ENCODE measurements at places on chromosomes 6 and 20.

DNA sequence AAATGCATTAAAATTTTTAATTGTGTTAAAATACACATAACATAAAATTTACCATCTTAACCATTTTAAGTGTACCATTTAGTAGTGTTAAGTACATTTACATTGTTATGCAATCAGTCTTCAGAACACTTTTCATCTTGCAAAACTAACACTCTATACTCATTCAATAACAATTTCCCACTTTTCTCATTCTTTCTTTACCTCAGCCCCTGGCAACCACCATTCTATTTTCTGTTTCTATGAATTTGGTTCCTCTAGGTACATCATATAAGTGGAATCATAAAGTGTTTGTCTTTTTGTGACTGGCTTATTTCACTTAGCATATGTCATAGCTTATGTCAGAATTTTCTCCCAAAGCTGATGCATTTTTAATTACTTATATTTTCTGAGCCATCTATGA is 32.2 kb downstream of the PCMT1 start:
- no peak for DNase-seq

- DNase-seq, result no peak
Observed at GRCh38 chr6:33800248-33800969, 3.4 kb downstream of the MLN start.

DNA sequence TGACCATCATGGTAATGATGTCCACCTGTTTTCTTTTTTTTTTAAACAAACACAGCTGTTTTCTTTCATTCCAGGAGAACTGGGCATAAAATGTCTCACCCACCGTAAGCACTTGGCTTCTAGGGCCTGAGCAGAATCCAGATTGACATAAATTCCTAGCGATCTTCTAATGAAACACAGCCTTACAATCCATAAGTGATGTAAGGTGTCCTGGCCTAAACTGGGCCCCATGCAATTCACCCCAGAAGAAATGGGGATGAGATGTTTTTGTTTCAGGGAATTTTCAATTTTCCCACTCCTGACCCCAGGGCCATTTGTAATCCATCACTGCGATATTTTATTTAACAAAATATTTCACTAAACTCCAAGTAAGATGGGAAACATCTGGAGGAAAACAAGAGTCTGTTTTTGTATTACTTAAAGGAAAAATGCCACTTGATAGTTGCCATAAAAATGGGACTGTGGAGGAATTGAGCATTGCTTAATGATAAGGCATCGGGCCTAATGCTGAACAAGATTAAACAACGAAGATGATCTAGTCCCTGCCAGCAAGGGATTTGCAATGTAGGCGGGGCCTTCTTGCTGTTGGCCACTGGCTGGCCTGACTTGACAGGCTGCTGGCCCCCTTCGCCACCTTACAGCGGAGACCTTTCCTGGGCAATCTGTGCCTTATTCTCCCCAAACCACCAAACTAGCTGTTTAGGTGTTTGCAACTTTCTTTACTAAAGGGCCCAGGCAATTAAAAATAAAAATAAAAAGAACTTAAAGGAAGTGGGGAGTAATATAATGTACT is 183.7 kb downstream of the CD109 start:
- DNase-seq, result no peak

DNA sequence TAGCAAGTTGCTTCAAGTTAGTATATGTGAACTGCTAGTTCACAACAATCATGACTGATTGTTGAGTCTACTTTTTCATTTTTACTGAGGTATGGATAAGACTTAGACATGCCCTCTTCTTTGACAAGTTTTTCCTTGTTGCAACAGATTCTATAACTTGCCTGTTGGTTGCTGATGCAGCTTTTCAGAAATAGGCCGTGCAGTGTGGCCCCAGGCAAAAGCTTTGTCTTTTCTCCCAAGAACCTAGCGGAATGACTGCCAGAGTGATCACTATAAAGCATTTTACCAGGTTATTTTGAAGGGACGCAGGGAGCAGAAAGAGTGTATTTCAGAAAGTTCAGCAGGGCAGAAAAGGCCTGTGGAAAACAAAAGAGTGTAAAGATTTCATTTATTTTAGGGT is 16.0 kb downstream of the HECA start:
- no peak for DNase-seq

GRCh38 chr6:99563056-99563723 is 5.3 kb downstream of the CCNC start:
- DNase-seq, result no peak

DNA sequence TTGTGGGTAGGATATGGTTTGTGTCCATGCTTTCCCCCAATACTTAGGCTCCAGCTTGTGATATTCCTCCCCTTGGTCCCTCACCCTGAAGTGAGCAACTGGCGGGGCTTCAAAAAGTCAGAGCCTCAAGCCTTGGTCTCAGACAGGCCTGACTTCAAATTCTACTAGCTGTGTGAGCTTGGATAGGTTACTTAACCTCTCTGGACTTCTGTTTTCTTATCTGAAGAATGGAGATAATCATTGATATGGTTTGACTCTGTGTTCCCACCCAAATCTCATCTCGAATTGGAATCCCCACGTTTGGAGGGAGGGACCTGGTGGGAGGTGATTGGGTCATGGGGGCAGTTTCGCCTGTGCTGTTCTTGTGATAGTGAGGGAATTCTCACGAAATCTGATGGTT is 94.9 kb upstream of the CD83 start:
- DNase-seq, result no peak

GRCh38 chr6:169160855-169161560 is 92.6 kb downstream of the THBS2 start:
- DNase-seq, result no peak

GRCh38 chr6:168123165-168123911 is 44.3 kb upstream of the FRMD1 start:
- no peak for DNase-seq

DNA sequence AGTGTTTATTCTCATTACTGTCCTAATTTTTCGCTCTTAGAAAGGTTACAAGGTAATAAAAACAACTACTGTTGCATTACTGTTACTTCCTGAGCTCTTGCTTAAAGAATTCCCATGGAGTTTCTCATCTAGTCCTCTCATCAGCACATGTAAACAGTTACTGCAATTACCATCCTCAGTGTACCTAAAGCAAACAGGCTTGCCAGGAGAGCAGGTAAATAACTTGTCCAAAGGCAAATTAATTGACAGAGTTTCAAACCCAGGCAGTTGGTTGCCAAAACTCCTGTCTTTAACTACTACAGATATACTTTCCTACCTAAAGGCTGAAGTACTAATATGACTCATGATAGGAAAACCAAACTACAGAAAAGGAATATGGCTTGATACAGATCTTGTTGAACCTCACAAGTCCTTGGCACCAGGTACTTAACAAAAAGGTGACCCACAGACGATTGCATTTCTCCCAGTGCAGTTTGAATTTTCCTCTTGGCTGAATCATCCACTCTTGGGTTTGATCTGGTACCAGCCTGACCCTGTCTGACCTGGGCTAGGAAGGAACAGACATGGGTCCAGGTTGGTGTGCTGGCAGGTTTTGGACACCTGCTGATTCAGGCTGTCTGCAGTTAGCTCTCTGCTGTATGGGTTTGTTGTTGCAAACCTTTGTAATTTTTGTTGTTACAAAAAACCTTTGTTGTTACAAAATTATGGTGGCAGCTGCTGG is 153.0 kb downstream of the CFAP61 start:
- no peak for DNase-seq

DNA sequence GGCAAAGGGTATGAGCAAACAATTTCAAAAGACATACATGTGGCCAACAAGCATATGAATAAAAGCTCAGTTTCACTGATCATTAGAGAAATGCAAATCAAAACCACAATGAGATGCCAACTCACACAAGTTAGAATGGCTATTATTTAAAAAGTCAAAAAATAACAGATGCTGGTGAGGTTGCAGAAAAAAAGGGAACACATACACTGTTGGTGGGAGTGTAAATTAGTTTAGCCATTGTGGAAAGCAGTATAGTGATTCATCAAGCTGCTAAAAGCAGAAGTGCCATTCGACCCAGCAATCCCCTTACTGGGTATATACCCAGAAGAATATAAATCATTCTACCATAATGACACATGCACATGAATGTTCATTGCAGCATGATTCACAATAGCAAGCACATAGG is 6.7 kb upstream of the KHDC1L start:
- DNase-seq, result no peak

DNA sequence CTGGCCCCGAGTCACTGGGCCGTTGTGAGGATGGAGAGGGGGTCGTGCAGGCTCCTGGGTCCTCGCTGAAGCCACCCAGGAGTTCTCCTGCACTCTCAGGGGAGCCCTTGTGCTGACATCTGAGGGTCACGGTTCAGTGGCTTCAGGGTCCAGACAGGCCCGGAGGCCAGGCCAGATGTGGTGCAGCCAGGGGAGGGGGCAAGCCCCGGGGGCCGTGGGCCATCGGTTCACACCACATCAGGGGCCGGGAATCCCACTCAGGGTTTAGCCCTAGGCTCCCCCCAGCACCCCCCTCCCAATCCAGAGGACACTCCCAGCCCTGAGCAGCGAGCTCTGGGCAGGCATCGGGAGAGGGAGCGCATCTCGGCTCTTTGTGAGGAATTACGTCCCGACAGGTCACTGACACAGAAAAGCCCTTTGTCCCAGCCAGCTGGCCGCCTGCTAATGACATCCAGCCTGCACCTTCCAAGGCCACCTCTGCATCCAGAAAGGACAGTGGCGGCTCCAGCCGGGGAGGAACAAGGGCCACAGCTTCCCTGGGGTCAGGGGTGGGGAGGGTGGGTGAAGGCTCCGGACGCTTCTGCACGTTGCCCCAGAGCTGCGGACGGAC is 6.4 kb upstream of the CHRNA4 start:
- no peak for DNase-seq

DNA sequence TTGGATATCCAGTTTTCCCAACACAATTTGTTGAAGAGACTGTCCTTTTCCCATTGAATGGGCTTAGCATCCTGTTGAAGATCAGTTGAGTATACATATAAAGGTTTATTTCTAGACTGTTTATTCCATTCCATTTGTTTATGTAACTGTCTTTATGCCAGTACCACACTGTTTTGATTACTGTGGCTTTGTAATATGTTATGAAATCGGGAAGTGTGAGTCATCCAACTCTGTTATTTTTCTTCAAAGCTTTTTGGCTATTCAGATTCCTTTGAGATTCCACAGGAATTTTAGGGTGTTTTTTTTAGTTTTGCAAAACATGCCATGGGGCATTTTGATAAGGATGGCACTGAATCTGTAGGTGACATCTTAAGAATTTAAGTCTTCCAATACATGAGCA is 188.3 kb downstream of the BMP7 start:
- DNase-seq, result no peak

- no peak for DNase-seq
Observed at GRCh38 chr20:2042400-2042799, 48.5 kb upstream of the PDYN start.

DNA sequence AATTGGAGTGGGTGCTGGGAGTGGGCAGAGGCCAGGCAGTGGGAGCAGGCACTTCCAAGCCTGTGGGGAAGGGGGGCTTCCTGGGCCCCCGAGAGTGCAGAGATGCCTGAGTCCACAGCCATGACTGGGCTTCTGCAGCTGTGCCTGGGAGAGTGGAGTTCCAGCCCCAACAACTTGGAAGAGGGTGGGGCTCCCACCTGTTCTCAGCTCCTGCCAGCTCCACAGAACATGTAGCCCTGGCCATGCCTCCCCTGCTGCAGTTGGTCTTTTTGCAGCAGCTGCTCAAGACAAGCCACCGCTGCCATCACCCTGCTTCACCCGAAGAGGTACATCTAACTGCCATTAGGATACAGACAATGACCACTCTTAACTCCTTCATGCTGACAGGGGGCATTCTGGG is 1092.3 kb downstream of the KHDRBS2 start:
- no peak for DNase-seq

GRCh38 chr6:128167552-128167951 is 266.7 kb upstream of the THEMIS start:
- no peak for DNase-seq

GRCh38 chr20:33063271-33063670 is 9.6 kb downstream of the BPIFB3 start:
- DNase-seq, result no peak

DNA sequence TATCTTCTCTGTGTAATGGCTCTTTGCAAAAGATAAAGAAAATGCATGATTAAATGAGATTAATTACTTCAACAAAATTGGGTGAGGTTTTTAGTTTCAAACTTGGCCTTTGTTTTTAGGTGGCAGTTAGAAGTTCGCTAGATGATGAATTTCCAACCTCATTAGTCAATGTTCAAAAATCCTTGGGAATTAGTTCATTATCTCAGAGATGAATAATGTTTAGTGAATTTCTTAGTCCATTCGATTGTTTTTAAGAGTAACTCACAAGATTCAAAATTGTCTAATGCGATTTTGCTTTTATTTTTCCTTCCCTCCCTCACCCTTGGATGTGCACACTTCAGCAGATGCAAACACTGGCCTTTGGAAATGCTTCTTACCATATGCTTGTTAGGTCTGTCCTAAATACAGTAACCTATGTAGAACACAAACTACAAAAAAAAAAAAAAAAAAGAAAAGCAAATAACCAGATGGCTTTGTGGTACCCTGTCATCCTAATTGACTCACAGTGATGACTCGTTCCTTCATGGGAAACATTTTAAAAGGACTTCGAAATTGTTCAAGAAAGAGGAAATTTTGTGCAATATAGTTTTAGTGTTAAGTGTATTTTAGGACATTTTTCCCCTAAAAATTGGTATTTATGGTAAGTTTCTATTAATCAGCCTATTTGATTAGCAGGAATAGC is 66.7 kb downstream of the FAM229B start:
- no peak for DNase-seq

DNA sequence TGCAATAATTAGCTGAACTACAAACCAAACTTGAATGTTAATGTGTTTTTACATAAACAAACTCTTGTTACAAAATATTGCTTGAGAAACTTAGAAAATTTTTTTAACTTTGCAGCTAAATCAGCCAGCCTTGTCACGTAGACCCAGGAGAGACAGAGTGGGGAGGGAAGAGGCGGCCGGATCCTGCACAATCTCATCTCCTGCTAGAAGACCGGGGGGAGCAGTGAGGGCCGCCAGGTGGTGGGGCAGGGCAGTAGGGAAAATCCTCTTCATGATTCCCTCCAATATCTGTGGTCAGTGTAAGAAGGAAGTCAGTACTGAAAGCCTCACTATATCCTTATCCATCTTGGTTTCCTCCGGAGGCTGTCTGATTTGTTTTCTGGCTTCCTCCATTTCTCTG is 193.3 kb downstream of the PACRG start:
- DNase-seq, result no peak

GRCh38 chr6:158626360-158627167 is 18.0 kb downstream of the DYNLT1 start:
- no peak for DNase-seq

GRCh38 chr20:32386091-32386490 is 28.0 kb downstream of the ASXL1 start:
- no peak for DNase-seq

GRCh38 chr6:34602318-34603111 is 46.4 kb upstream of the SPDEF start:
- DNase-seq, result no peak
